ENCODE measurements at places on chromosomes 5 and 9.

DNA sequence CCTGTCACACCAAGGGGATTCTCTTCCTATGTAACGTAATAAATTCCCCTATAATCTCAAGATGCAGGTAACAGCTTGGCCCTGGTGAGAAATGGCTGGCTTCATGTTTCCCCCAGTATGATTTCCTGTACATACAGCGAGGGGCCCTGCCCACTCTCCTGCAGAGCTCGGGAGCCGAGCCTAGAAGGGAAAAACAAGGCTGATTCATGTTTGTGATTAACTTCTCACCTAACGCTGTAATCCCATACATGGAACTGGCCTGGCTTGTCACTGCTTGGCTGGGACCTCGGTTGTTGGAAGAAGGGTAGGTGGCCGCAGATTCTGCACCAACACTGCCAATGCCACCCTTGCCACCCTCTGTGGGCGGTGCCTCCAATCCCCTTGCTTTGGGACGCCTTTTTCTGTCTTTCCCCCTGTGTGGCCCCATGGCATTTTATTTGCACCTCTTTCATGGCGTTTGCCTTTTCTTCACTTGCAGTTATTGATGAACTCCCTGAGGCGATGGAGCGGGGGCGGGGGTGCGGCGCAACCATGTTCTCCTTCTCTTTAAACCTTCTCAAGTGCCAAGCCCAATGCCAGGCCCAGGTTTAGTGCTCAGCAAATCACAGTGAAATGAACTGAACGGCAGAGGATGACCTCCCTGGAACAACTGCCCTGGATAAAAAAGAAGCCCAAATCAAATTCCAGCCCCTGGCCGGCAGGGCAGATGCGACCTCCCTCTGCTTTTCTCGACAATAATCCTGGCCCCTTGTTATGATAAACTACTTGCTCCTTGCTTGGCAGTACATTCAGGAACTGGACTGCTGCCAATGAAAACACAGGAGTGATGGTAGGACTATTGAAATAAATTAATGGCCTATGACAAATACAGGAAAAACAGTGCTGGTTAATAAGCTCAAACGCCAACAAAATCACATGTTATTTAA is 108.1 kb downstream of the TMEM174 start:
- no peak for DNase-seq

- DNase-seq = no peak
Observed at GRCh38 chr5:76736679-76737556, 21.0 kb downstream of the F2R start.

DNA sequence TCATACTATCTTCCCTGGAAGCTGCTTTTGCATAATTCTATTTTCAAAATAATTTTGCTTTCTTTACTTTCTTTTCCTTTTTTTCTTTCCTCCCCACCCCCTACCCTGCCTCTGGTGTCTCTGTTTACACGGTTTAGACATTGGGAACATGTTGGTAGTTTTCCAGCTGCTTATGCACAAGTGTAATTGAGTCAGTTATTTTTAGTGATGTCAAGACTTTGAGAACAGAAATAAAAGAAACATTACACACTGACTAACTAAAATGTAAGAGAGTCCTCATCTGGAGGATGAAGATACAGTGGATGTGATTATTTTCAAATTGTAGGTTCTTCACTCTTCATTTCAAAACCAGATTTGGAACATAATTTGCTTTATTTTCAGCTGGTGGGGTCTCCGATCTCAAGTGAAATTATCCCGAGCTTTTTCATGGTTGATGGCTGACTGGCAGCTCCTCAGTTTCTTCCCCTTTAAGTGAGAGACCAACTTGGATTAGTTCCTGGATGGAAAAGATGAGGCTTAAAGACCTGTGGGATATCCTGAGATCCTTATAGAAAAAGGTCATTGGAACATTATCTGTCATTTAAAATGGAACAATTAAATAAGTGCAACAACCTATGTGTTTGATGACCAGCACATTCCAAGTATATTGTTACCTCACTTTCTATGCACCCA is 154.4 kb upstream of the ZNF462 start:
- no peak for DNase-seq

GRCh38 chr5:108278285-108279240 is 103.3 kb downstream of the FBXL17 start:
- no peak for DNase-seq

DNA sequence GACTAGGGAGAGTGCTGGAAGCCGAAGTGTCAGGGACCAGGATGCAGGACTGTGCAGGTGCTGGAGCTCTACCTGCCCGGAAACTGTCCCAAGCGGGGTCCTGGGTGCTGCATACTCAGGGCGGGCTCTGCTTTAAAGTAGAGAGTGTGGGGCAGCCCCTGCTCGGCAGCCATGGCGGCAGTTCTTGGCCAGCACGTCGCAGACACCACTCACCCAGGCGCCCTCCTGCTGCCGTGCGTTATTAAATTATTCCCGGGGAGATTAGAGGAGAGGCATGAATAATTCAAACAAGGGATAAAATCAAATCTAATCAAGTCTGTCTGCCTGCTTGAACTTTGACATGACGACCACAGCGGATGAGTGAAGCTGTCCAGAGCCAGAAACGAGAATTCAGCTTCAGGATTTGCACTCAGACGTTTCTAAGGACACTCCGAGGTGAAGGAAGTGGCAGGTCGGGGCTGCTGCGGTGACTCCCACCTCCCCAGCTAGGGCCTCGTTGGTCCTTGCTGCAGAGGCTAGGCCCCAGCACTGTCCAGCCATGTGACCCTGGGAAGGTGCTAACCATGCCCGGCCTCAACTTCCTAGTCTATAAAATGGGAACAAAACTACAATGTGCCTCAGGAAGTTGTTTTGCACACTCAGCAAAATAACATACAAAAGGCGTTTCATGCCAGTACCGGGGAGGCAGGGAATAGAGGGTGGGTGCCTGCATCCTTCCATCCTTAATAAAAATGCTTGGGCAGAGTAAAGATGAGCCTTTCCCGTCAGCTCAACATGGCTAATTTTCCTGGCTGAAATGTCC is 91.3 kb upstream of the ADAMTS2 start:
- no peak for DNase-seq
